Glutamatergic neuron (in vitro differentiated cells): ENCODE measurements at places on chromosomes 13 and 19. TPM values are rescaled to one million over a fixed set of nuclear protein-coding genes. Genes with fewer than 3 reads are reported as not detected.
A peak's percentile ranks its signal among the peaks of the same experiment; 100 is the strongest.

- no peak for DNase-seq
These were observed 437.9 kb downstream of the FOXO1 start for GRCh38 chr13:40228496-40228895.

- DNase-seq: no peak
These were observed 247.3 kb upstream of the MAB21L1 start for GRCh38 chr13:35723821-35724220.

ZNF534 gene
- total RNA-seq: not detected

PBX4 gene
- total RNA-seq: 56.1 TPM

ZNF737 gene
- total RNA-seq: 63.8 TPM

DNA sequence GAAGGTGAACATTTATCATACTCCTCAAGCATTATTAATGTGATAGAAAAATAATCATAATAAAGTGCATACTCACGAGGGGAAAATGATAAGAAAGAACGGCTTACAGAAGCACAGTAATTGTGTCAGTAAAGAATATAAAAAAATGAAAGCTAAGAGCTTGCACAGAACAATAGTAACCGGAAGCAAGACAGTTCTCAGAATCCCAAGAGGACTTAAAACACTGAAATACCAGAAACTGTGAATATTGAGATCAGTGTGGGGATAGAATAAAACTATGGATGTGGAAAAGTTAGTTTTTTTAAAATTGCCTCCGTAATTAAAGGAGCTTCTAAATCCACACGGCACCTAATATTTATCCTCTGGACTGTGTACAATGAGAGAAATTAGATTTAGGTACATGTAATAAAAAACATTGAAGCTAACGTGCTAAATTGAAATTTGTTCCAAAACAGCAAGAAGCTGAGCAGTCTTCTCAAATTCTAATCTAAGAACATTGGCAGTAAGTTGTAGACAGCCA is 482.7 kb downstream of the SLITRK6 start:
- no peak for DNase-seq

OSCAR gene
- total RNA-seq: not detected

- DNase-seq: no peak
These were observed 6.3 kb upstream of the LRFN3 start for GRCh38 chr19:35929876-35930275.

- no peak for DNase-seq
These were observed 107.4 kb upstream of the DOCK9 start for GRCh38 chr13:99085139-99085807.

ZSCAN4 gene
- 0.69 TPM for total RNA-seq

- no peak for DNase-seq
These were observed 33.9 kb upstream of the RANBP3 start for GRCh38 chr19:6011794-6012193.

DNA sequence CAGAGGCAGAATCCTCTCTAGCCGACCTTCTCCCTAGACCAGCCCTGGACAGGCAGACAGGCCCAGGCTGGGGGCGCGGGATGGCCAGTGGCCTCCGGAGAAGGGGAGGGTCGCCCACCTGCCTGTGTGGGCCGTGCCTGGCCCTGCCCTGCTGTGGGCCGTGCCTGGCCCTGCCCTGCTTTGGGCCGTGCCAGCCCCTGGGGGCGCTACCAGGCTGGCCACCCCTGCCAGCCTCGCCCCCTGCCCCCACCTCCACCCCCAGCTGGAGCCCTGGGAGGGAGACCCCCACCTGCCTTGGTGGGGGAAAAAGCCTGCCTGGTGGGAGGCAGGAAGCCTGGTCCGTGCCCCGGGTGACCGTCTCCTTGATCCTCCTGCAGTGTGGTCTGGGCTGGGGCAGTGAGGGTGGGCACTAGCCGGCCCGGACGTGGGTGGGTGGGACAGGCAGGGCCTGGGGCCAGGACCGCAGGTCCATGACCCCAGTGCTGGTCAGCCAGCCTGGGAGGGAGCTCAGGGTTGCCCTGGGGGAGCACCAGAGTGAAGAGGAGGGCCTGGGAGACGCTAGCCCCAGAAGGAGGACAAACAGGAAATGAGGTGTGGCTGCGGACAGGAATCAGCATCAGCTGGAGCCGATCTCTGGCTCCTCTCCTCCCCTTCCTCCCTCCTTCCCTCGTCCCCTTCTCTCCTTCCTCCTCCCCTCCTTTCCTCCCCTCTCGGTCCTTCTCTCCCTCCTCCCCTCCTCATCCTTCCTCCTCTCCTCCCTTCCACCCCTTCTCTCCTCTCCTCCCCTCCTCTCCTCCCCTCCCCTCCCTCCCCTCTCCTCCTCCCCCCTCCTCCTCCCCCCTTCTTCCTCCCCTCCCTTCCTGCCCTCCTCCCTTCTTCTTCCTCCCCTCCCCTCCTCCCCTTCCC is 5.1 kb upstream of the MKNK2 start:
- no peak for DNase-seq

DNA sequence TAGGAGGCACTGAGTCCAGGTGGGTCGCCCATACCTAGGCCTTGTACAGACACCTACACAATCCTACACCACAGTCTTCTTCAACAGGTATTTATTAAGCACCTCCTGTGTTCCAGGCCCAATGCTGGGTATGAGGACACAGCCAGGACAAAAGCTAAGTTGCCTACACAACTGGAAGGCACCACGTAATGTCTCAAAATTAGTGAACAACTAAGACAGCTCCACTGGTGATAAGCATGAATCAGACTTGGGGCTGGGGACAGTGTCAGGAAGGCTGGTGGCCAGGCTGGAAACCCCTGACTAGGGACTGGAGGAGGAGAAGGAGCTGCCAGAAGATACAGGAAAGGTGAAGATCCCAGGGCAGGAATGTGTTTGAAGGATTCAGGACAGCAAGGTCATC is 2.4 kb downstream of the SMIM24 start:
- no peak for DNase-seq

- DNase-seq: no peak
These were observed 15.6 kb upstream of the NOTCH3 start for GRCh38 chr19:15216363-15216762.

RDH8 gene
- not detected for total RNA-seq

DNA sequence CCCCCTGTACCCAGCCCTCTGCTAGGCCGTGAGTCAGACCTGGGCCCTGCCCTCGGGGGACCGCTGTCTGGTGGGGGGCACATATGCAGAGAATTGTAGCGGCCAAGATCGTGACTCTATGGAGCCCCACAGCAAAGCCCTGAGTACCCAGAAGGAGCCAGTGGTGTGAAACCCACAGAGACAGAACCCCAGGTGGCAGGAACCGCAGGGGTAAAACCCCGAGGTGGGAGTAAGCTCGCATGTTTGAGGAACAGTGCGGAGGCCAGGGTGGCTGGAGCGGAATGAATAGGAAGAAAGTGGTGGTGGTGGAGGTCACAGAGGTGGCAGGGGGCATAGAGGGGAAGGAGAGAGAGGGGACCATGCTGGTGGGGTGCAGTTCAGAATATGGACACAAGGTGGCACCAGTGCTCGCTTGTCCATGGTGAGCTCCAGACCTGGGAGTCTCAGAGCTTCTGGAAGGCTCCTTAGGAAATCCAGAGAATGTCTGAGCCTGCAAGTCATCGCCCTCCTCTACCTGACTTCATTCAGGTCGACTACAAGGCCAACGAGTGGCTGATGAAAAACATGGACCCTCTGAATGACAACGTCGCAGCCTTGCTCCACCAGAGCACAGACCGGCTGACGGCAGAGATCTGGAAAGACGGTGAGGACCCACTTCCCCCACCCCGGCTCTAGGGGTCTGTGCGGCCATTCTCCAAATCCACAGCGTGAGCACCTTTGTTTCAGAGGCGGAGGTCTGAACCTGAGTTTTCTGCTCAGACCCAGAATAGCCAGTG is 48.9 kb downstream of the MYH14 start:
- no peak for DNase-seq

DNA sequence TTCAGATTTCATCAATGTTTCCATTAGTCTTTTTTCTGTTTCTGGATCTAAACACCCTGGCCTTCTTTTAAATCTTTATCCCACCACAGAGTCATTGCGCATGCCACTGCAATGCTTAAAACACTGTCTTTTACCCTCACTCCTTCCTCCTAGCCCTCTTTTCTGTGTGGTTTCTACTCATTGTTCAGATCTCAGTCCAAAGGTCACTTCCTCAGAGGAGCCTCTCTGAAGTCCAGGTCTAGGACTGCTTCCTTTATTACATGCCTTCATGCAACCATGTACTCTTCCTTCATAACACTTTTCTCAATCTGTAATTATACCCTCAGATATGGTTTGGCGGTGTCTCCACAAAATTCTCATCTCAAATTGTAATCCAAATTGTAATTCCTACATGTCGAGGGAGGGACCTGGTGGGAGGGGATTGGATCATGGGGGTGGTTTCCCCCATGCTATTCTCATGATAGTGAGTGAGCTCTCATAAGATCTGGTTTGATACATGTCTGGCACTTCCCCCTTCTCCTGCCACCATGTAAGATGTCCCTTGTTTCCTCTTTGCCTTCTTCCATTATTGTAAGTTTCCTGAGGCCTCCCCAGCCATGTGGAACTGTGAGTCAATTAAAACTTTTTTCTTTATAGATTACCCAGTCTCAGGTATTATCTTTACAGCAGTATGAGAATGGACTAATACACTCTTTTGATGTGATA is 808.9 kb downstream of the DIAPH3 start:
- no peak for DNase-seq

RNF17 gene
- not detected for total RNA-seq

NLRP4 gene
- total RNA-seq: not detected

DNA sequence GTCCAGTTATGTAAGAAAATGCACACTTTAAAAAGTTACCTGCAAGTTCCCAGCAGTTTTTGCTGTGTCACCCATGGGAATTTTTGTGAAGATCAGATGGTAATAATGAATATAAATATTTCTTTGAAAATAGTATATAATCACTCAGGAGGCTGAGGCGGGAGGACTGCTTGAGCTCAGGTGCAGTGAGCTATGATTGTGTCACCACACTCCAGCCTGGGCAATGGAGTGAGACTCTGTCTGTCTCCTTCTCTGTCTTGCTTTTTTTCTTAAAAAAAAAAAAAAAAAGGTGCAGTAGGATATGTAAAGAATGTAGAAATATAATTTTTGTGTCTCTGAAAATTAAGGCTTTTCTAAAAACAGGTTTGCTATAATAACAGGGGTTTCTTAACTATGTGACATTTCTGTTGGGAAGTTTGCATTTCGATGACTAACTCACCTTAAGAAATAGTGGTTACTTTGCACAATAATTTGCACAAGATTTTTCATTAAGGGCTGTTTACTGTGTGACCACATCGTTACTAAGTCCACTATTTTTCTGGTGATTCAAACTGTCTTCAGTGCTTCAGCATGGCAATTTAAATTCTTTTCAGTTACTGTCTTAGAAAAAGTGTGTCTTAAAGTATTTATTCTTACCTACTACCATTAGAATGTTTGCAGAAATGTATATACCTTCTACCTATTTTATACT is 37.3 kb downstream of the DNAJC3 start:
- no peak for DNase-seq

UBE2M gene
- 118 TPM for total RNA-seq

- DNase-seq: no peak
These were observed 94.3 kb upstream of the PABPC3 start for GRCh38 chr13:25001476-25002206.

GRCh38 chr13:112233256-112233655 is 142.9 kb upstream of the SPACA7 start:
- DNase-seq: no peak

MBD3L2 gene
- total RNA-seq: 1.5 TPM

FGF21 gene
- not detected for total RNA-seq

GRCh38 chr19:5547881-5548280 is 19.9 kb downstream of the TINCR start:
- peak; percentile 53 for DNase-seq

DNA sequence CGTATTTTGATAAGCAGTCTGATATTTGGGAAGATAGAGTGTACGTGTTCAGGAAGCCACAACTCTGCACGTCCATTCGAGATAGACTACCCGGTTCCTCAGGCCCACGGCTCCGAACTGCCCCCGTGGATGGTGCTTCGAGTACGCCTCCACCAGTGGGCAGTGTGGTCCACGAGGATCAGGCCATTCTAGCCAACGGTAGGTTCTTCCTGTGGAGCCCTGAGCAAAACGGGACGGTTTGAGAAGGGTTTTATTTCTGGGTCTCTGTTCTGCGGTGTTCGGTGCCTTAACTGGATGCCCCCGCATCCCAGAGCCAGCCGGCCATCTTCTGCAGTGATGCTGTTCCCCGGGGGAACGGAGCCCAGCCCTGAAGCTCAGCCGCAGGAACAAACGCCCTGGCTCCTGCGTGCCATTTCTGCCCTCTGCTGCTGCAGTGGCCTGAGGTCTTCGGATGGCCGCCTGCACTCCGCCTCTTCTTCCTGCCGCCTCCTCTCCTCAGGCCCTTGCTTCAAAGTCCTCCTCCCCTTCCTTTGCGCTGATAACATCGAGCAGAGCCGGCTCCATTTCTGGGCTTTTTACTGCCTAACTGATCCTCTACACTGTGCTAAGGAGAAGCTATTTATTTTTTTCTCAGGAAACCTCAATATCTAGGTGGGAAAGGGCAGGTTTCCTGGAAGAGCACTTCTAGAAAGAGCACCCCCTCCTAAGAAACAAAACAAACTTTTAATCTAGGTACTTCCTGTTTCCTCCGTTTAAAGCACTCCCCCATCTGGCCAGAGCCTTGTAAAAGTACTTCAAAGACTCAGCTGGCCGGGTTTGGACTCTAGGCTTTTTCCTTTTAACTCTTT is 36.2 kb upstream of the SLC46A3 start:
- no peak for DNase-seq

- DNase-seq: no peak
These were observed 308.5 kb downstream of the DCLK1 start for GRCh38 chr13:35822666-35823065.

GRCh38 chr13:112956571-112957294 is 12.3 kb upstream of the MCF2L start:
- no peak for DNase-seq

BICRA gene
- 55.5 TPM for total RNA-seq

DNA sequence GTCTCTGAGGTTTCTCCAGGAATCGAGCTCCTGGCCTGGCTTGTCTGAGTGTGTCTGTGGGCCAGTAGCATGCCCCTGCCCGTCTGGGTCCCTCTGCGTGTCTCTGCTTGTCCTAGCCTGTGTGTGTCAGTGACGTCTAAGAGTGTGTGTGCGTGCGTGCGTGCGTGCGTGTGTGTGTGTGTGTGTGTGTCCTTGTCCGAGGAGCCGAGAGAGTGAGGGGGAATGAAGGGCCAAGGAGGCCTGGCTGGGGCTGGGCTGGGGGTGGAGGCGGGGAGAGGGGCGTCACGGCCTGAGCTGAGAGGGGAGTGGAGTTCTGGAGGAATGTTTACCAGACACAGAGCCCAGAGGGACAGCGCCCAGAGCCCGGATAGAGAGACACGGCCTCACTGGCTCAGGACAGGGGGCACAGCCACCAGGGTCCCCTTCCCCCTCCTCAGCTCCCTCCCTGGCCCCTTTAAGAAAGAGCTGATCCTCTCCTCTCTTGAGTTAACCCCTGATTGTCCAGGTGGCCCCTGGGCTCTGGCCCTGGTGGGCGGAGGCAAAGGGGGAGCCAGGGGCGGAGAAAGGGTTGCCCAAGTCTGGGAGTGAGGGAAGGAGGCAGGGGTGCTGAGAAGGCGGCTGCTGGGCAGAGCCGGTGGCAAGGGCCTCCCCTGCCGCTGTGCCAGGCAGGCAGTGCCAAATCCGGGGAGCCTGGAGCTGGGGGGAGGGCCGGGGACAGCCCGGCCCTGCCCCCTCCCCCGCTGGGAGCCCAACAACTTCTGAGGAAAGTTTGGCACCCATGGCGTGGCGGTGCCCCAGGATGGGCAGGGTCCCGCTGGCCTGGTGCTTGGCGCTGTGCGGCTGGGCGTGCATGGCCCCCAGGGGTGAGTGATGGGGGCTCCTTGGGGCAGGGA is at the start of gene AXL:
Gene AXL (plus strand): TSS at position 609 of the 893 bp plus-strand sequence. CDS start 170 bp downstream, at position 779.
- DNase-seq: peak; percentile 28

- DNase-seq: no peak
These were observed 19.6 kb downstream of the TMEM150B start for GRCh38 chr19:55305491-55305890.

OR7A5 gene
- not detected for total RNA-seq

GRCh38 chr19:13139633-13140311 is 10.4 kb downstream of the STX10 start:
- no peak for DNase-seq
